ENCODE measurements at places on chromosomes 11 and 22.

- DNase-seq: no peak
Measured at GRCh38 chr11:80846979-80847378, 1406.1 kb upstream of the TENM4 start.

DNA sequence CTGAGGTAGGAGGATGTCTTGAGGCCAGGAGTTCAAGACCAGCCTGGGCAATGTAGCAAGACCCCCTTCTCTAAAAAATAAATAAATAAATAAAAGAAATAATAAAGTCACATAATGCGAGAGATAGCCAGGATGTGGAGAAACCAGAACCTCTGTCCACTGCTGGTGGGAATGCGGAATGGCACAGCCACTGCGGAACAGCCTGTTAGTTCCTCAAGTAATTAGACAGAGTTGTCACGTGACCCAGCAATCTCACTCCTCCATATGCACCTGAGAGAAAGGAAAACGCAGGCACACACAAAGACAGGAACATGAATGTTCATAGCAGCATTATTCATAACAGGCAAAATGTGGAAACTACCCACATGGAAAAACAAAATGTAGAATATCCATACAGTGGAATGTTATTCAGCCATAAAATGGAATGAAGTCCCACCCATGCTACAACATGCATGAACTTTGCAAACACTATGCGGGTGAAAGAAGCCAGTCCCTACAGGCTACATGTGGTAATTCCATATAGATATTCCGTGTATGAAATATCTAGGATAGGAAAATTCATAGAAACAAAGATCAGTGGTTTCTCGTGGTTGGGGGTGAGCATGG, 27.4 kb downstream of the LIF start:
- DNase-seq: no peak

DNA sequence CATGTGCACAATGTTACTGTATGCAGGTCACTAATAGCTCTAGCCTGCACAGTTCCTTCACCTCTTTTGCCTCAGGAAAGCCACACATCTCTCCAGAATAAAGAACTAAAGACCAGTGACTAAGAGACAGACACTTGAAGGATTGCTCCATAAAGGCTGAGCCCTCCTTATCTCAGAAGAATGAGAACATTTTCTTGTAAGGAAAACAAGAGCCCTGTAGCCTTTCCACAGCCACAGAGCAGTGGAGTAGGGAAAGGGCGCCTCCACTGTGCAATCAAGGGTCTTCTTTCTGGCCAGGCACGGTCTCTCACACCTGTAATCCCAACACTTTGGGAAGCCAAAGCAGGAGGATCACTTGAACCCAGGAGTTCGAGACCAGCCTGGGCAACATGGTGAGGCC, 202.6 kb upstream of the TMEM45B start:
- no peak for DNase-seq

GRCh38 chr11:66281776-66282467, 3.9 kb downstream of the CNIH2 start:
- DNase-seq: no peak

DNA sequence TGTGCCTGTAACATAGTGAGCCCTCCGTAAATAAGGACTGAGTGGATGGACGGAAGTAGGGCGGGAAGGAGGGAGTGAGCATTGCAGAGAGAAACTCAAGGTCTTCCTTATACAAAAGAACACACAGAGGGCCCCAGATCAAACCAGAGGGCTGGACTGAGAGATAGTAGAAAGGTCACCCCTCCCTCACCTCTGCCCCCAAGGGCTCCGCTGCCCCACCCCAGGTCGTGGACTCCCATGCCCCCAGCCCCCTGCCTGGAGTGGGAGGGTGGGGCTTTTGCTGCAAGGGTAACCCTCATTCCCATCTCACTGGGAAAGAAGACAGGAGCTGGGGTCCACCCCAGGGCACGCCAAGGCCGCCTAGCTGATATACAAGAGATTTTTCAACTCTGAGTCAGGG, 157.0 kb downstream of the MN1 start:
- no peak for DNase-seq

DNA sequence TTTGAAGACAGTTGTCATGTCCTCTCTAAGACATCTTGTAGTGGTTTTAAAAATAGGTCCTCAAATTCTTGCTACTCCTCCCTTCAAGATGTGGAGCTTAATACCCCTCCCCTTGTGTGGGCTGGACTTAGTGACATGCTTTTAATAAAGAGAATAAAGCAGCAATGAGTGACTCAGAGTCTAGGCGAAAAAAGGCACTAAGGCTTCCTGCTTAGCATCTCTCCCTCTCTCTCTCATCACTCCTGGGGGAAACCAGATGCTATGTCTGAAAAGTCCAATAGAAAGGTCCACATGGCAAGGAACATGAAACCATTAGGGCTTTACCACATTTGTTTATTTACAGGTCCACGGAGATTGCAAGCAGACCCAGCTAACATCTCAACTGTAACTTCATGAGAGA, 11.7 kb downstream of the SERGEF start:
- DNase-seq: no peak

DNA sequence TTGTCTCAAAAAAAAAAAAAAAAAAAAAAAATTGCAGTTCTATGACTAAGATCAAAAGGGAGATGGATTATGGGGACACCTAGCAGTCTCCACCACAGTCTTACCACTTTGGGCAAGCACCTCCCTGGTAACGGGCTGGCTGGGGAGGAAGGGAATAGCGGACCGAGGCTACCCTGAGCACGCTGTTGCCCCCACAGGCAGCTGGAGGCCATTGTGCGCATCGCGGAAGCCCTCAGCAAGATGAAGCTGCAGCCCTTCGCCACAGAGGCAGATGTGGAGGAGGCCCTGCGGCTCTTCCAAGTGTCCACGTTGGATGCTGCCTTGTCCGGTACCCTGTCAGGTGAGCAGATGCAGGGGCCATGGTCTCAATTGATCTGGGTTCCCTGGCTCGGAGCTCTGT, 21.2 kb downstream of the MCM5 start:
- no peak for DNase-seq

- DNase-seq: no peak
Measured at GRCh38 chr11:71998649-71999310, at the start of gene IL18BP. Gene IL18BP (plus strand): TSS chr11:71998909. CDS start chr11:71999985, 1,076 bp downstream.

DNA sequence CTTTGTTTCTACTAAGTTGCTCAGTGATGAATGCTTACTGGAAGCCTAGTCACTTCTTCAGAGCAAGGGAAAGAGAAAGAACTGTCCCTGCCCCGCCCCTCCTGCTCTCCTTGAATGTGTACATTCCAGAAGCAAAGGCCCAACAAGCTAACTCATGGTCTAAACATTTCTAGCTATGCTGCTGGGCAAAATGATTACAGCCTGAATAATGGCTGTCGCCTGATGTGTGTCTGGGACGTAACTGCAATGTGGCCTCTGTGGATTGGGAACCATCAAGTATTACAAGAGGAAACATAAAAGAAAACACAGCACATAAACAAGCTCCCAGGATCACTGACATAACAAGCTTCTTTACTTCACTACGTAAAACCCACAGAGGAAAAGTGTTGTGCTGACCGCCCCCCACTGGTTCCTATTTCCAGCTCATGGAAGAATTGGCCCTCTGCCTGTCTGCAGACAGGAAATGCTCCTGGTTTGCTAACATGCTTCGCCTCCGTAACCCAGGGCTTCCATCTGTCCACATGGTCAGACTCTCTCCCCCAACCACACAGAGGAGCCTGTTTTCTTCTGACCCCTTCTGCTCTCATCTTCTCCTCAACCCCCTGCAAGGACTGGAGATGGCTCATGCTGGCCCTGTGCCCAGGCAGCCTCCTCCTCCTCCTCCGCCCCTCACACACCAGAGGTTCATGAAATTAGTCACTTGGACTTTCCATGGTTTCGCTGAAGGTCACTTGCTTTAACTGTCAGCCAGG, 187.2 kb downstream of the MAML2 start:
- peak; percentile 29 for DNase-seq

GRCh38 chr11:117759305-117759704, 37.7 kb downstream of the DSCAML1 start:
- no peak for DNase-seq

DNA sequence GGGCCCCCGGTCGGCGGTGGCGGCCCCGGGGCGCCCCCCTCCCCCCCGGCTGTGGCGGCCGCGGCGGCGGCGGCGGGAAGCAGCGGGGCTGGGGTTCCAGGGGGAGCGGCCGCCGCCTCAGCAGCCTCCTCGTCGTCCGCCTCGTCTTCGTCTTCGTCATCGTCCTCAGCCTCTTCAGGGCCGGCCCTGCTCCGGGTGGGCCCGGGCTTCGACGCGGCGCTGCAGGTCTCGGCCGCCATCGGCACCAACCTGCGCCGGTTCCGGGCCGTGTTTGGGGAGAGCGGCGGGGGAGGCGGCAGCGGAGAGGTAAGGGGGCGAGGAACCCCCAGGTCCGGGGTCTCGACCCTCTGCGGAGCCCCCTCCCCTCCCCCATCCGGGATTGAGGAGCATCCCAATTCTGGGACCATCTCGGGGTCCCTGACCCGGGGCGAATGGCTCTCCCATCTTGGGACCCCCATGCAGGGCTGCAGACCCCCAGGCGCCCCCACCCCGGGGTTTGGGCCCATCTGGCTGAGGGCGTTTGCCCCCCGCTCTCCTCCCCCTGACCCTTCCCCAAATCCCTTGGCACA, 431 bp downstream of the KMT2A start:
- no peak for DNase-seq

- DNase-seq: no peak
Measured at GRCh38 chr11:912266-912665, 1.7 kb upstream of the CHID1 start.

DNA sequence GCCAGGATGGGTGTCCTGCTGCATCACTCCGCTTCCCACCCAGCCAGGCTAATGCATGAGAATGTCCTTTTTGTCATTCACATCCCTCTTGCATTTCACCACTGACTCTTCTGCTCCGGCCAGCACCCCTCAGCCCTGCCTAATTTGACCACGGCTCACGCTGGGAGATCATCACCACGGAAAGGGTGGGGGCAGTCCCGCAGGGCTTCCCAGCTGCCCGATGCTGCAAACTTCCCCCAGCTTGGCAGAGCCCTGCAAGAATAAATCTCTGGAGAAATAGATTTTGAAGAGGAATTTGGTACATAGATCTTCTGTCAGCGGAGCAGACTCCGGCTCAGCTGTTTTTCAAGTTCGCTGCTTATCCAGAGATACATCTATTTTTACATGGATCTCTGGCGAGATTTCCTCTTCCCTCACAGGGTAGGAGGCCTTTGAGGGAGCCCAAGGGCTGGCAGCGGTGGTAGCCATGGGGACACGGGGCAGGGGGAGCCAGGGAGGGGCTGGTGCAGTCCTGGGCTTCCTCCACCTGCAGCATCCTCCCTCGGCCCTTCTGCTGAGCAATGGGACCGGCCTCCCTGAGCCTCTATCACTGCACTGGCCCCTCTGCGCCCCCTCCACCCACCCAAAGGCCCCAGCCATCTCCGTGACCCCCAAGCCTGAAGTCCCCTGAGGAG, 62.6 kb downstream of the BUD13 start:
- DNase-seq: no peak

- no peak for DNase-seq
Measured at GRCh38 chr11:101870510-101870909, 44.3 kb upstream of the CEP126 start.

- DNase-seq: no peak
Measured at GRCh38 chr11:68223275-68223674, 10.2 kb upstream of the KMT5B start.

DNA sequence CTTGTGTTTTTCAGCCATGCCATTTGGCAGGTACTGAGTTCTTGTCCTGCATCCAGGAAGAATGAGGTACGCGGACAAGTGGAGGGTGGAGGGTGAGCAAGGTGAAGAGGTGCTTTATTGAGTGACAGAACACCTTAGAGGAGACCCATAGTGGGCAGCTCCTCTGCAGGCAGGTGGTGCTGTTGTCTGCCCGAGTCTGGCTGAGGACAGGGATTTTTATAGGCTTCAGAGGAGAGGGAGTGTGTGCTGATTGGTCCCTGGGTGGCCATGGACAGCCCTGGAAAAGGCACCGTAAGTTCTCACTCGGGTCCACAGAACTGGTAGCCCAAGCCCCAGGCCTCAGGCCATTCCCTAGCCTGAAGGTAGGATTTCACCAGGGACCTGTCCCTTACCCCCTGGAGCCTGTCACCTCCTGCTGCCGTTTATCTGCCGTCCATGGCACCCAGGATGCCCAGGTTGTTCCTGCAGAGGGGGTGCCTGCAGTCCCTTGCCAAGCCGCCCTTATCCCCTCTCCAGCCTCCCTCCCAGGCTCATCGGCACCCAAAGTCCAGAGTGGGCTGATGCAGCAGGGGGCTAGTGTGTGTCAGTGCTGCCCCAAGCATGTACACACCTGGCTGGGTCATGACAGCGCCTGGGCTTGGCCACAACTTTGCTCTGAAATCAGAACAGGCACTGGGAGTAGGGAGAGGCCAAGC, 213.6 kb downstream of the LRRC4C start:
- no peak for DNase-seq

- no peak for DNase-seq
Measured at GRCh38 chr11:61114913-61115312, 12.6 kb downstream of the CD5 start.

DNA sequence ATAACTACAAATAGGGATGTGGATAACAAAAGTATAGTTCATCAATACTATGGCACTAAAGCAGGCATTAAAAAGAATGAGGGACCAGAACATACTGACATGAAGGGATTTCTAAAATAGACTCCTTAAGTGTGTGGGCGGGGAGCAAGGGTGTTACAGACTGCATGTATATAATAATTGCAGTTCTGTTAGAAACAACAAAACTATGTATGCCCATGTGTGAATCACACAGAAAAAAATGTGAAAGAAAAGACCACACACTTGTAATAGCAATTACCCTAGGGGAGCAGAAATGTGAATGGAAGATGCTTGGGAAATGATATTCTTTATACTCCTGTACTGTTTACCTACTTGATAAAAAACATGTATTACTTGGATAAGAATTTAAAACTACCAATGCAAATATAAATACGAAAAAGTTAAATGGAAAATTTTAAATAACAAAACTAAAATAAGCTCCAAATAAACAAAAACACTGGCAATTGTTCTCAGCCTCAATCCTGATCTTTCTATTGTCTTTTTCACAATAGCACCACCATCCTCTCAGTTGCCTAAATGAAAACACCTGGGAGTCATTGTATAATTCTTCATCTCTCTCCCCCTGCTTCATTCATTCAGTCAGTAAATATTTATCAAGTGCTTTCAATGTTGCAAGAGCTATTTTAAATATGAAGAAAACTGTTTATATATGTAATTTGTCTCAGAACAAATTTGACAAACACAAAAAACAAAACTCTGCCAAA, 129.8 kb downstream of the FCHSD2 start:
- no peak for DNase-seq

DNA sequence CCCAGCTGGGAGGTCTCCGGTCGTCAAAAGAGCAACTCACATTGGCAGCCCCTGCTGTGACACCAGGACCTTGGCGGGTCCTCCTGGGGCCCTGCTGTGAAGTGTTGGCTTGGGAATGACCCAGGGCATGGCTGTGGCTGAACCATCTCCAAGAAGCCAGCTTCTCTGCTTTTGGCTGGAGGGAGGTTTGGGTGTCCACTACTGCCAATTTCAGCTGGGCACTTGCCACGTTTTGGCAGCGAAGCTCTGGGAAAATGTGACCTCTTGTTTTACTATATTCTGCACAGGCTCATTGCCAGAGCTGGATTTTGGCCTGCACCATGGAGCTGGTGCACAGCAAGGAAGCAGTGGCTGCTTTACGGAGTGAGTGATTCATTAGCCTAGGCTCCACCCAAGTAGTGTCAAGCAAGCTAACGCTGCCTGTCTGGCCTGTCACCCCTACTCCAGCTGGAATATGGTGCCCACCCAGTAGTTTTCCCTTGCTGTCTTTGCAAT, 24.3 kb upstream of the SMCO4 start:
- DNase-seq: no peak

Measured in DMS 273 treated with DMSO at 0.1 percent for 48 hours (cell line).